ENCODE measurements at places on chromosomes 13 and 19.

GRCh38 chr13:113060557-113061270 lies 44.9 kb upstream of the F7 start:
- no peak for DNase-seq

DNA sequence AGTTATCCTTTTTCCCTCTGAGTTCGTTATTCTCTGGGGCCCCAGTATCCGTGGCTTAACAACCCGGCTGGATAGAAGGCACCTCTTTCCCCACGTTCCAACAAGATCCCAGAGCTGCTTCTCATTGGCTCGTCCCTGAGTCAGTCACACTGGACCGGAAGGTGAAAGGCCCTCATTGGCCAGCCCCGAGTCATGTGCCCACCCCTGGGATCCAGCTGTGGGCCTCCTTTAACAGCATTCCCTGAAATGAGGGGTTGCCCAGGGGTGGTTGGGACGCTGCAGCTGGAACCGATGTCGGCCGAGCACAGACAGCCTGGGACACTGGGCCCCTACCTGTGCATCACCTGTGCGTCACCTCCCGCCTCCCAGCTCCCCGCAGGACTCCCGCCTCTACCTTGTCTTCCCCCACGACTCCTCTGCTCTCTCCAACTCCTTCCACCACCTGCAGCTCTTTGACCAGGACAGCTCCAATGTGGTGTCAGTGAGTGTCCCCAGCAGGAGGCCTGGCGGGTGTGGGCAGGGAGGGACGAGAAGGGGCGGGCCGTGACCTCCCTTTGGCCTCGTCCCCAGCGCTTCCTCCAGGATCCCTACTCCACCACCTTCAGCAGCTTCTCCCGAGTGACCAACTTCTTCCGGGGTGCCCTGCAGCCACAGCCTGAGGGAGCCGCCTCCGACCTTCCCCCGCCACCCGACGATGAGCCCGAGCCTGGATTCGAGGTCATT lies 4.3 kb downstream of the TBC1D17 start:
- DNase-seq: no peak

GRCh38 chr19:41860419-41861115 lies 512 bp downstream of the RPS19 start:
- peak; percentile 29 for DNase-seq

DNA sequence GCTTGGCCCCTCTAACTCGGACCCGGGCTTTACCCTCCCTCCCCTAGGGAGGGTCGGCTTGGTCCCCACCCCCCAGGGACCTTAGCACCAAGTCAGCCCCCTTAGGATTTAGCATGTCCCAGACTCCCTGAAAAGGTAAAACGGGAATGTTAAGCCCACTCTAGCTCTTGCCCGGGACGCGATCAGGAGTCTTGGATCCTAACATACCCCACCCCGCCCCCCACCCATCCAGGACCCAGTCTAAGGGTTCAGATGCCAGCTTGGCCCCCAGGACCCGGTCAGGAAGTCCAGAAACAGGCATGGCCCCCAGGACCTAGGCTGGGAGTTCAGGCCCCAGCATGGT lies 437 bp downstream of the EPOR start:
- no peak for DNase-seq

GRCh38 chr13:93672996-93673395 lies 446.4 kb downstream of the GPC6 start:
- no peak for DNase-seq

DNA sequence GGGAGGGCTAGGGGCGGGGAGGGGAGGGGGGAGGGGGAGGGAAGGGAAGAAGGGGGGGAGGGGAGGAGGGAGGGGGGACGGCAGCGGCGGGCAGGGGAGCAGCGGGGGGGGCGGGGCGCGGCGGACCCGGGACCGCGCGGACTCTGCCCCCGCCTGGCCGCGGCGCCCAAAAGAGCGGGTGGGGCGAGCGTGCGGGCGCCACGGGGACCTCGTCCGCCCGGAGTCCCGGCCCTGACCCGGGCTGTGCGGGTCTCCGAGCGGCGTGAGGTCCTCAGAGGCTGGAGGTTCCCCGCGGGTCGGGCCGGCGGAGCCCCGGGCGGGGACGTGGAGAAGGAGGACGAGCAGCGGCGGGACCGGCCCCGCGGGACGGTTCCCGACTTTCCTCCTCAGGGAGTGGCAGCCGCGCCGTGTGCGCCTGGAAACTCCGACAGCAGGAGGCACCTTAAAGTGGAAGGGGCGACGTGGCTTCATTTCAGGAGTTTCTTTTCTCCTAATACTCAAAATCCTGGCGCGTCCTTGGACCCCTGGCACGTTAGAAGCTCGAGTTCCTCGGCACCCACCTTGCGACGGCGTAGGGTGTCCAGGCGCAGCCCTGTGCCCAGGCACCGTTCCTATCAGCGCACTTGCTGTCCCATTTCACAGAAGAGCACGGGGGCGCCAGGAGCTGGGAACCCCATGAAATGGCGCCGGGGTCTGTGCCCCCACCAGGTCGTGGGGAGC lies 518 bp upstream of the PLPP2 start:
- no peak for DNase-seq

DNA sequence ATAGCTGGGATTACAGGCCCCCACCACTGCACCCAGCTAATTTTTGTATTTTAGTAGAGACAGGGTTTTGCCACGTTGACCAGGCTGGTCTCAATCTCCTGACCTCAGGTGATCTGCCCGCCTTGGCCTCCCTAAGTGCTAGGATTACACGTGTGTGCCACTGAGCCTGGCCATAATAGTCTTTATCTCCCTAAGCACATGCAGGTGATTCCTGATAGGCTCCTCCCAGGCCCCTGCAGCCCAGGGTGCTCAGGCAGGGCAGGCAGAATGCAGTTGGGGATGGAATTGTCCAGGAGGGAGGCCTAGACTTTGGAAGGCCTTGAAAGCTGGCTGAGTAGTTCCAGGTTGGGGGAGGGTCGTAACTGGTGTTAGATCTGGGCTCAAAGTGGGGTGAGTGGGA lies 8.5 kb downstream of the ZNF526 start:
- no peak for DNase-seq

DNA sequence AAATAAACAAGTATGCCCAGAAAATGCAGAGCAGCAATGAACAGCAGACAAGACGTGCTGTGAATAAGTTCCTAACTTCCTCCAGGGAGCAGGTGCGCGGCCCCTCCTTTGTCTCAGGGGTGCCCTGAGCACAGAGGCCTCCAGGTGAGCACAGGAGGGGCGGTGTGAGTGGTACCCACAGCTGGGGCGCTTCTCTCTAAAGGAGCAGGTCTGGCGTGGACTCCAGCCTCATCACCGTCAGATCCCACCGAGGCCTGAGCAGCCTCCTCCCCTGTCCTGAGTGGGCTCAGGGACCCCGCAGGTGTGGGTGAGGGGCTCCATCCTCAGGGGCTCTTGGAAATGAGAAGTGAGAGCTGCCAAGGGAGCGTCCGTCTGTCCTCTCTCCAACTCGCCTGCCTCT lies 3.2 kb downstream of the LILRA5 start:
- DNase-seq: no peak

DNA sequence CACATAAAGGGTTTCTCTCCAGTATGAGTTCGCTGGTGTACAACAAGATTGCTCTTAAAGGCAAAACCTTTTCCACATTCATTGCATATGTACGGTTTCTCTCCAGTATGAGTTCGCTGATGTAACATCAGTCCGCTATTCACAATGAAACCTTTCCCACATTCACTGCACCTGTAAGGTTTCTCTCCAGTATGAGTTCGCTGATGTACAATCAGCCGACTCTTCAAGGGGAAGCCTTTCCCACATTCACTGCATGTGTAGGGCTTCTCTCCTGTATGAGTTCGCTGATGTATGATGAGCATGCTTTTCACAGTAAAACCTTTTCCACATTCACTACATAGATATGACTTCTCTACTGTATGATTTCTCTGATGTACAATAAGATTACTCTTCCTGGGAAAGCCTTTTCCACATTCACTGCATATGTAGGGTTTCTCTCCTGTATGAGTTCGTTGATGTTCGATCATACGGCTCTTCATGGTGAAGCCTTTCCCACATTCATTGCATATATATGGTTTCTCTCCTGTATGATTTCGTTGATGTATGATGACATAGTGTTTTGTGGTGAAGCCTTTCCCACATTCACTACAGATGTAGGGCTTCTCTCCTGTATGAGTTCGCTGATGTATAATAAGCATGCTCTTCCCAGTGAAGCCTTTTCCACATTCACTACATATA lies 6.0 kb upstream of the ZNF614 start:
- DNase-seq: no peak

DNA sequence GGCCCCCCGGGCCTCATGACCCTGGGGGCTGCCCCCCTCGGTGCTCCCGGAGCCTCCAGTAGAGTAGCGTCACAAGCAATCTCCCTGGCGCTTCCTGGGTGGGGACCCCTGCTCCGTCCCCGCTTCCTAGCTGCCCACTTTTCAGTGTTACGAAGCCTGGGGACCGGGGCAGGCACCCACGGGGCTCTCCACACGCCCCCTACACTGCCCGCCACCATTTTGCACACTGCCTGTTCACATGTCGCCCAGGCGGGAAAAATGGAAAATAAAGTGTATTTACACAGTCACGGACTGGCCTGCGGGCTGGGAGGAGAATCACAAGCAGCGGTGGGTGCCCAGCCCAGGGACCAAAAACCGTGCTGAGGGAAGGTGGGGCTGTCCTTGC lies 9.5 kb downstream of the PRR36 start:
- peak; percentile 57 for DNase-seq

GRCh38 chr13:21696865-21697448 lies 26.1 kb downstream of the FGF9 start:
- DNase-seq: no peak

DNA sequence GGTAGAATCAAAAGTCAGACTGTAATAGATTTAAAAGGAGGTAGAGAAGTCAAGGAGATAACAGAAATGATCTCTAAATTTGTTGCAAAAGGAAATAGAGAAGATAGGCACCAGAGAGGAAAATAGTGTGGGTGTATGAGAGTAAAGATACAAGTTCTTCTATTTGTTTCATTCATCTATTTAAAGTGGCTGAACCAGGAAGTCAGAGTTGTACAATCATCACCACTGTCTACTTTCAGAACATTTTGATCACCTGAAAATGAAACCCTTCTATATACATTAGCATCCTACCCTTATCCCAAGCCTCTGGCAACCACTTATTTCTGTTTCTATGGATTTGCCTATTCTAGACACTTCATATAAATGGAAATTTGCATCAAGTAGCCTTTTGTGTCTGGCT lies 36.7 kb downstream of the INTS6 start:
- DNase-seq: no peak

DNA sequence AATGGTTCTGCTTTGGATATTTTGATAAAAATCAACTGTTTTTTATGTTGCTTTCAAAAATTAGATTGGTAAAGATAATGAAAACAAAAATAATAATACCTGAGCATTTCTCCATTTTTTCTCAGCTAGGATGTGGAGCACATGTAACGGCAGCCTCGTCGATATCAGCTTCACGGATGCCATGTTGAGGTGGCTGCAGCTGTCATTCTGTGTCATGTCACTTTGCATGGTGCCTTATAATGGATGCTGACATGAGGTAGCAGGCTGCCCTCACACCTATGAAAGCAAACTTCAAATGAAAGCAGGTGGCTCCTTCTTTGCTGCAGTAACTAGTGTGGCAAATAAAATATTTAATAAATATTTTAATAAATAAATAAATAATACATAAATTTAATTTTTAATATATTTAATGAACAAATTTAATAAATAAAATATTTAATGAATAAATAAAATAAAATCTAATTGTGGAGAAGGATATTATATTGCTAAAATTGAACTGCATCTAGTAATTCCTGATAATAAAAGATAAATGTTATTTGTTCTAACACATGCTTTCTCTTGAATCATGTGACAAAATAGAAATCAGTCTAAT lies 955.7 kb upstream of the SLC10A2 start:
- no peak for DNase-seq

DNA sequence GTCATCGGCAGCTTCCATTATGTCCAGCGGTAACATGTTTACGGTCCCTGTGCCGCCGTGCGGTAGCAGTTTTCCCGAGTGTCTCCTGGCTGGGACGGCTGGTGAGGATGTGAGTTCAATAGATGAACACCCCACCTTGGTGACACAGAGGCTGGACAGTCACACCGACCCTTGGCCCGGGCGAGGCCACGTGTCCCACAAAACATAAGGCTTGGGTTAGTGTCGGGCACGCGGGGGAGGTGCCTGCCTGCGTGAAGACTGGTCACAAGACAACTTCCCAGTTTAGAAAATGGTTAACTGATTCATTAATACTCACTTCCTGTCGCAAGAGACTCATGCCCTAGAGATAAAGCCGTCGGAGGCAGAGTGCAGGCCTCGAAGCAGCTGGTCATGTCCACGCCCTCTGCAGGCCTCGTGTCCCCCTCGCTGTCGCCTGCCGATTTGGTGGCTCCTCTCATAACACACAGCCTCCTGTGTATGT lies 17.2 kb downstream of the RASA3 start:
- peak; percentile 62 for DNase-seq

DNA sequence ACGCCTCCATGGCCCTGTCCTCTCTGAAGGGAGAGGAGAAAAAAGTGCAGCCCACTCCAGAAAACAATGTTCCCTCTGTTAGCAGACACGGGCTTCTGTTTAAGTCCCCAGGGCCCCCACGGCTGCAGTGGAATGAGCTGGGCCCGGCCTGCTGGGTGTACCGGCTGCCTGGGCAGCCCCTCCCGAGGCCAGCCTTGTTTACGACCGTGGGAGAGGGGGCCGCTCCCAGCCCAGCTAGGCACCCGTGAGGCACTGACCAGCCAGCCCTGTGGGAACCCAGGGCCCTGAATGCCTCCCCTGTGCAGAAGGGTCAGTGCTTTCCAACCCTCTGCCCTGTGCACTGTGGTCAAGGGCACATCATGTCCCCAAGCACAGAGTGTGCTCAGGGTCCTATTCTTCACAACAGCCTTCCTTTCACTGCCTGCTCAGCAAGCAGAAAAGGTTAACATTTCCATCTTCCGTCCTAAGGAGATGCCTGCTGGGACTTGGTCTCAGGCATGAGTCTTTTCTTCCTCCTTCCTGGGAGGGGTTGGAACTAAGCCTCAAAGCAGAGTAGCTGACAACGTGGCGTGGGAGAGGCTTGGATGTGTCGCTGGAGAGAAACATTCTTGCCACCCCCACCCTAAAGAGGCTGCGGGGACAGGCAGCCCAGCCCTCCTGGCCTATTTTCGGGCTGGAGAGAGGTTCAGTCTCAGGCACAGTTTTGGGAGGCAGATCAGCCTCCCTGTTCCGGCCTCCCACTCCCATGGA lies 90.1 kb downstream of the RGCC start:
- DNase-seq: no peak

GRCh38 chr13:40464337-40465014 lies 202.0 kb downstream of the FOXO1 start:
- DNase-seq: no peak

Measured in kidney (tissue), 22 donors.